ENCODE measurements at places on chromosomes 6 and 20. TPM values are rescaled to one million over a fixed set of nuclear protein-coding genes. Genes with fewer than 3 reads are reported as not detected.
A peak's percentile ranks its signal among the peaks of the same experiment; 100 is the strongest.

- no peaks in the 10 kb centered on the region for H3K4me1 ChIP-seq
- peaks cover 13% of the 10 kb centered on the region for H3K27me3 ChIP-seq
- no peak overlapping the region for H3K27ac ChIP-seq
- no peak overlapping the region for H3K4me3 ChIP-seq
Observed at GRCh38 chr6:28563430-28564095, 37.9 kb downstream of the GPX5 start.

CYP39A1 gene
- total RNA-seq: 4.3 TPM

DNA sequence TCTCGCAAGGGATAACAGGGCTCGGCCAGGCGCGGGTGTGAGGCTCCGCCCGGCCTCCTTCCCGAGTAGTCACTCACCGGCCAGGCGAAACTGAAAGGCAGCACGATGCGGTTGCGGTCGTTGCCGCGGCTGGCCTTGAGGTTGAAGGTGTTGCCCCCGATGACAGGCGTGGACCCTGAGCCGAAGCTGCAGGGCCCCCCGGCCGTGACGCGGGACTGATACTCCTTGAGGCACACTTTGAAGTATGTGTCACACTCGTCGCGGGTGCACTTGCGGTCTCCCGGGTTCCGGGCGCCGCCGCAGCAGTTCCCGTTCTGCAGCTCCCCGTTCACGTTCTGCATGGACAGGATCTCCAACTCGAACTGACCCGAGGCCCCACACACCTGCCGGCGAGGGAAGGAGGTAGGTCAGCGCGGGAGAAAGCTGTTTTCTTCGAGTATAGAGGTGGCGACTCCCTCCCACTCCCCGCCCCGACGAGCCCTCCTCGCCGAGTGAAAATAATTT lies 1.1 kb downstream of the JAG1 start:
- peak overlapping the region; percentile 89 for H3K4me3 ChIP-seq
- H3K36me3 ChIP-seq: no peaks in the 10 kb centered on the region
- H3K27me3 ChIP-seq: no peaks in the 10 kb centered on the region
- peaks cover 14% of the 10 kb centered on the region for H3K4me1 ChIP-seq

- H3K27me3 ChIP-seq: no peaks in the 10 kb centered on the region
- H3K4me1 ChIP-seq: no peaks in the 10 kb centered on the region
- no peak for DNase-seq
- no peak overlapping the region for H3K27ac ChIP-seq
- H3K4me3 ChIP-seq: no peak overlapping the region
- no peaks in the 10 kb centered on the region for H3K36me3 ChIP-seq
Observed at GRCh38 chr20:54995011-54995410, 519.6 kb downstream of the DOK5 start.

GRCh38 chr20:61560361-61560853 lies 308.3 kb downstream of the CDH4 start:
- no peaks in the 10 kb centered on the region for H3K4me1 ChIP-seq
- peak; percentile 2 for DNase-seq
- H3K27ac ChIP-seq: no peak overlapping the region
- H3K27me3 ChIP-seq: no peaks in the 10 kb centered on the region

- H3K27ac ChIP-seq: no peak overlapping the region
- H3K27me3 ChIP-seq: no peaks in the 10 kb centered on the region
- no peak for DNase-seq
- H3K4me3 ChIP-seq: no peak overlapping the region
Observed at GRCh38 chr6:158039571-158040050, 57.9 kb downstream of the SYNJ2 start.

DNA sequence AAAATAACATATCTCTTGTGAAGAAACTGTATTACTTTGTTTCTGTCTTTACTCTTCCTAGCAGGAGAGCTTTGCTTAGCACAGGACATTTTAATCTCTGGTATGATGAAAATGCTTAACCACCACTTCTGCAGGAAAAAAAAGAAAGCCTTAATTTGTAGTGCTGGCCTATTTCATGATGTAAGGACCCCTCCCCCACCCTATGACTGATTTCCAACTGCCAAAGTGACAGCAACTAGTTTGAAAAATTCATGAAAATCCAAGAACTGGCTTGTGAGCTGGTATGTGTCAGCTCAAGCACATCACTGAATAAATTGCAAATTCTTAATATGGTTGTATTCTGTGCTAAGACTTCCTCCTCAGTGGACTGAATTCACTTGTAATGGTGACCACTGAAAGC lies 125.3 kb downstream of the REV3L start:
- peak; percentile 19 for DNase-seq
- H3K4me1 ChIP-seq: peaks cover 20% of the 10 kb centered on the region
- no peak overlapping the region for H3K4me3 ChIP-seq
- peaks cover 6% of the 10 kb centered on the region for H3K36me3 ChIP-seq
